ENCODE measurements at places on chromosomes 7 and 10. TPM values are rescaled to one million over a fixed set of nuclear protein-coding genes. Genes with fewer than 3 reads are reported as not detected.

ZNF853 gene
- 0.32 TPM for polyA plus RNA-seq

ACBD7 gene
- polyA plus RNA-seq: 2.8 TPM

EPO gene
- polyA plus RNA-seq: 0.97 TPM

PRTFDC1 gene
- polyA plus RNA-seq: 9.1 TPM

SPDYE6 gene
- polyA plus RNA-seq: not detected

GRID2IP gene
- polyA plus RNA-seq: 0.73 TPM

UPK3BL1 gene
- polyA plus RNA-seq: 5.0 TPM

NSUN6 gene
- 37.4 TPM for polyA plus RNA-seq

LLCFC1 gene
- polyA plus RNA-seq: not detected

FAM131B gene
- 4.7 TPM for polyA plus RNA-seq

PTPN12 gene
- polyA plus RNA-seq: 55.1 TPM

PLXDC2 gene
- polyA plus RNA-seq: 13.5 TPM

CCL24 gene
- polyA plus RNA-seq: not detected

MSS51 gene
- 1.1 TPM for polyA plus RNA-seq

GNGT1 gene
- 1.6 TPM for polyA plus RNA-seq

RARRES2 gene
- polyA plus RNA-seq: 314 TPM

CDHR1 gene
- polyA plus RNA-seq: 3.2 TPM

FGF8 gene
- 2.7 TPM for polyA plus RNA-seq

GALNT17 gene
- 11.5 TPM for polyA plus RNA-seq

HMX2 gene
- 3.4 TPM for polyA plus RNA-seq

ZNF736 gene
- polyA plus RNA-seq: 4.6 TPM

Data from GM23338 (cell line).